ENCODE measurements at places on chromosomes 1 and 21.

- DNase-seq, result no peak
Observed at GRCh38 chr1:69985376-69985775, 220.0 kb downstream of the LRRC40 start.

- DNase-seq, result peak; percentile 78
Observed at GRCh38 chr1:28248273-28249012, 10.9 kb upstream of the SESN2 start.

DNA sequence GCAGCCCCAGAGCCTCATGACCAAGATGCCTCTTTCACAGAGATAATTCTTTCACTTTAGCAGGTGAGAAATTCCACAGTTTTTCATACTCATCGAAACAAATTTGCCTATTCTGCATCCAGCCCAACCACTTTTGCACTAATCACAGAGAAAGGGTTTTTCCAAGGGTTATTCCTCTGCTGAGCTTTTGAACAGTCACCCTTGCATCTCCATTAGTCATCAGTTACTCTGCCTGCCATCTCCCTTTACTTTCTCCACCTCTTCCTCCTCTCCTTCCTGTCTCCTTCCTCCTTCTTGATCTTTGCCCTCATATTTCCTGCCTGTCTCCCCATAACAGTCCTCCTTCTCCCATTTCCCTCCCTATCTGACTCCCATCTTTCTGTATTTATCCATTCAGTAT lies 43.9 kb downstream of the FH start:
- no peak for DNase-seq

- no peak for DNase-seq
Observed at GRCh38 chr1:20507248-20507563, 745 bp downstream of the MUL1 start.

DNA sequence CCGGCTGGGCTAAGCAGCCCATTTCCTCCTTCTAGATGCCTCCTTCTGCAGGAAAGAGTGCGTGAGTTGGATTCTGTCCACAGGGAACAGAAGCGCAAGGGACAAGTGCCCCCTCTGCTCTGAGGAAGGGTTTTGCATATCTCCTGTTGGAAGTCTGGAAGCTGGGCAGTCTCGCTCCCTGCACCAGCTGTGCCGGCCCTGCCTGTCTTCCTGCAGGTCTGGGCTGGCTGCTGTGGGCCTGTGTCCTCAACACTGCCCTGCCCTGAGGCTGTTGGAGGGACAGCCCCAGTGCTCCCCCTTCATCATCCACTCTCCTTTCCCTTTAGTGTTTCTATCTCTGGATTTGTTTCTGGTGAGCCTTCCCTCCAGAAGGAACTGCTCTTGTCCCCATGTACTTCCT lies 21.8 kb downstream of the ADARB1 start:
- DNase-seq, result no peak

DNA sequence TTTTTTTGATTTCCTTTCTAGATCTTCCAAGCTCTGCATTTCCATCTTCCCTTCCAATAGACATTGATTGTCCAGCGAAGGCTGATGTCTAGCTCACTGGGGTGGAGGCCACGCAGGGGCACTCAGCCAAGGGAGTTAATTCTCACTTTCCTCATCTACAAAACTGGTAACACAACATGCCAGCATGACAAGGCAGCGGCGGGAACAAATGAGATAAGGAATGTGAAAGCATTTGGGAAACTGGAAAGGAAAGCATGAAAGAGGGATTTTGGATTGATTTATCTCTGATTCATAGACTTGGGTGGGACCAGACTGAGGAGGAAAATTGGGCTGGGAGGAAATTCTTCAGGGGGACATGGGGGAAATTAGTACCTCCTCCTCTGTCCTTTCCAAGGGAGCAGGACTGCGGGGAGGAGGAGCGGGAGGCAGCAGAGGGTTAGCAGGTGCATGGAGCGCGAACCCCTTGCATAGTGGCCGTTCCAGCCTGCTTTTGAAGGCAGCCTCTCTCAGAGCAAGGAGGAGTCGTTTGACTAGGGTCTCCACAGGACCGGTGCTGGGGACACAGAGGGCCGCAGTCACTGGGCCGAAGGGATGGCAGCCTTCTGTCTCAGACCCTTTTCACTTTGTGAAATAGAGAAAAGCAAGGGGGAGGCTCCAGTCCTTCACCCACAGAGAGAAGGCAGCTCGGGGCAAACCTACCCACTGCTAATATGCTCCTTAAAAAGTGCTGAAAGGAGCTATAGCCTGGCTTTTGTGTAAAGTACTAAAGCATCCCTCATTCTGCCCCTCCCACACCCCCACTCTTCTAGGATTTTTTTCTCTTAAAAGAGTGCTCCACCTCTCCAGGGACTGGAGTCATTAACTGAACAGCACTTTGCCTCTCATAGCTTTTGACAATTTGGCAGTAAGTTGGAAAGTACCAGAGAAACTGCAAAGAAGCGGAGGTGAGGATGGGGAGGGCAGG lies 89.2 kb downstream of the PLXNA2 start:
- no peak for DNase-seq

DNA sequence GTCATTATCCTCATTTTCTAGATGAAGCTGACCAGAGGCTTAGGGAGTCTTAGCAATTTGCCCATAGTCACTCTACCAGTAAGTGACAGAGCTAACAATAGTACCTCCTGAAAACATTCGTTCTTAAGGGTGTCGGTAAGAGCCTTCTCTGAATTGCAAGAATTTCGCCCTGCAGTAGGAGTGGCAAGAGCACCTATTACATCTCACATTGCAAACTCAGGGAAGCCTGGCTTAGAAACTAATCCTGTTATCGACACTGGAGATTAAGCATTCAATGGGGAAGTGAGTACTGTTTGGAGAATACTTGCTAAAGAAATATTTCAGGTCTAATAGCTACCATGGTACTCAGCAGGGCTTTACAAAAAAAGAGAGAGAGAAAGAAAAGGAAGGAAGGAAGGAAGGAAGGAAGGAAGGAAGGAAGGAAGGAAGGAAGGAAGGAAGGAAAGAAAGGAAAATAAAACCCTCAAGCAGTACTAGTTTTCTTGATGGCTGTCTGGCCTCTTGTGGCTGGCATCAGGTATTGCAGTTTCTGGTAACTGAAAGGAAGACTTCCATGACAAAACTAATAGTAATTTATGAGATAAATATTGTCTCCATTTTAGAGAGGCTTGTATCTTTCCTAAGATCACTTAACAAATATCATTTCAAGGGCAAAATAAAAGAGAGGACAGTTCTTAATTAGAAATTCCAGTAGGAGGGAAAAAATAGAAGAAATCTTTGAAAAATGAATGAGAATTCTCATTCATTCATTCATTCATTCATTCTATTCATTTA lies 10.4 kb downstream of the C1orf226 start:
- DNase-seq, result no peak

DNA sequence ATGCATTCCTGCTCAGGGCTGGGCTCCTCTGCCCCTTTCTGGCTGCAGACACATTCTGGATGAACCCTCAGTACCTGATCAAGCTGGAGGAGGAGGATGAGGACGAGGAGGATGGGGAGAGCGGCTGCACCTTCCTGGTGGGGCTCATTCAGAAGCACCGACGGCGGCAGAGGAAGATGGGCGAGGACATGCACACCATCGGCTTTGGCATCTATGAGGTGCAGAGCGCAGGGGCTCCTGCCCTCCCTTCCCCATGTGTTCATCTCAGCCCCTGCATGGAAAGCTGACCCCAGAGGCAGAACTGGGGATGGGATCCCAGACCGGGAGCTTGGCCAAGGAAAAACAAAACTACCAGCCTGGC lies 43.1 kb downstream of the CAPN2 start:
- no peak for DNase-seq

- no peak for DNase-seq
Observed at GRCh38 chr1:203681739-203682138, 55.1 kb downstream of the ATP2B4 start.

GRCh38 chr1:167077128-167077867 lies 12.9 kb downstream of the GPA33 start:
- no peak for DNase-seq

GRCh38 chr1:84247425-84248220 lies 53.9 kb upstream of the SAMD13 start:
- no peak for DNase-seq

DNA sequence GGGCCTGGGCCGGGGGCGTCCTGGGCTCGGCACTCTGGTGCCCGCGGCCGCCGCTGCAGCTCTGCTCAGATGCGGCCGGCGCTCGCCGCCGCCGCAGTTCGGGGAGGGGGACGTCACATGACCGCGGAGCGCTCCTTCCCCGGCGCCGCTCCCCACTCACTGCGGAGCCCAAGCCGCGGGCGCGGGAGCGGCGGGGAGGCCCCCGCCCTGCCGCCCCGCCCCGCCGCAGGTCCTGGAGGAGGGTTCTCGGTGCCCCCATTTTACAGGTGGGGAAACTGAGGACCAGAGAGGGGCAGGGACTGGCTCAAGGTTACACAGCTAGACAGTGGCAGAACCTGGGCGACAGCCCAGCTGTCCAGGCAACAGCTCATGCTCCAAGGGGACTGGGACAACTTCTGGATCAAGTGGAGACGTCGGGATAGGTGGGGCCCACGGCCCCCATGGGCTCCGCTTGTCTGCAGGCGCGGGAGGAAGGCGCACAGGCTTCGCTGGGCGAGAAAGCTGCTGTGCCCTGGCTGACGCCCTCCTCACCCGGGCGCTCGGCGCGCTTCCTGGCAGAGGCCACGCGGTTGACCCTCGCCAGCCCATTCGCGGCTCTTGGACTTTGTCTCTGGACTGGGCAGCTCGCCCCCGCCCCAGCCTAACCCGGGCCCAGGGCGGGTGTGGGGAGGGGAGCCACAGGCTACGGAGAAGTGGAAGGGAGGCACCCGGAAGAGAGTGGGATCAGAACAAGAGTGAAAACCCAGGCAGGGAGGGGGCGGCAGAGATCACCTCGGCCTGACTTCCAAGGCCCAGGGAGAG lies at the start of gene RAP1GAP:
Gene RAP1GAP, minus strand, starts transcription at position 100 of the 801 bp plus-strand sequence. CDS start 49,325 bp downstream, outside the sequence.
- peak; percentile 34 for DNase-seq

GRCh38 chr1:29836651-29837646 lies 600.6 kb downstream of the PTPRU start:
- no peak for DNase-seq

DNA sequence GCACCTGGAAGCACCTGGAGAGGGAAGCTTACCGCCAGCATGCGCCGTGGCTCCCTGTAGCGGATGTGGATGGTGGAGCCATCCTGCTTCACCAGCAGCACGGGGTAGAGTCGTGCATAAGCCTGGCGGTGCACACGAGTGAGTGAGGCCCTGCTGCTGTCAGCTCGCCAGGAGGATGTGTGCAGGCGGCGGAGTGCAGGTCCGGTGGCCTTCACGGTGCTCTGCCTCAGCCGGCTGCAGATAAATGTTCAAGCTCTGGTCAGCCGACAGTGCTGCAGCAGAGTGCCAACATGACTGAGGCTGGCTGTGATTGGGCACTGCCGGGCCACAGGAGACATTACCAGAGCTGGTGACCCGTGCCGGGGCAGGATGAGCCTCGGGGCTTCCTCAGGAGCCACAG lies 1.5 kb downstream of the MRPL55 start:
- no peak for DNase-seq

- no peak for DNase-seq
Observed at GRCh38 chr1:94832446-94832845, 12.3 kb downstream of the SLC44A3 start.

- DNase-seq, result no peak
Observed at GRCh38 chr1:100164216-100164615, 13.8 kb downstream of the LRRC39 start.

DNA sequence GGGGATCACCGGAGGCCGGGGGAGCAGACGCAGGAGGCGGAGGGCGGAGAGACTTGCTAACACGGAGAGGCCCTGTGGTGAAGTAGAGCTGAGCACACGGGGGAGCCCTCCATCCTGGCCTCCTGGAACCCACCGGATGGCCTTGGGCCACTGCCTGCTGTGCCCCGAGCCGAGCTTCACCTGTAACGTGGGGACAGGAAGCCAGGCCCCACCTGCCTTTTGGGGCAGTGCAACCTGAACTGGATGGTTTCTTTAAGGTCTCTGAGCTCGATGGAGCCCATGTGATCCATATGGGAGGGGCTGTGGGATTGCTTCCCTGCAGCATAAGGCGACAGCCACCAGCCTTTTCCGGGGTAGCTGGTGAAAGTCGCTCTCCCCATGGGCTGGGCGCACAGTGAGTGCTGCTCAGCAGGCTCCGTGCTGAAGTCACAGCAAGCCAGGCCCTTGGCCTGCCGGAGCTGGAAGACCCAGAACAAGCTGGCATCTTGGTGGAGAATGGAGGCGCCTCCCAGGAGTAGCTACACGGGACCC lies 35.8 kb downstream of the TFF3 start:
- DNase-seq, result no peak

DNA sequence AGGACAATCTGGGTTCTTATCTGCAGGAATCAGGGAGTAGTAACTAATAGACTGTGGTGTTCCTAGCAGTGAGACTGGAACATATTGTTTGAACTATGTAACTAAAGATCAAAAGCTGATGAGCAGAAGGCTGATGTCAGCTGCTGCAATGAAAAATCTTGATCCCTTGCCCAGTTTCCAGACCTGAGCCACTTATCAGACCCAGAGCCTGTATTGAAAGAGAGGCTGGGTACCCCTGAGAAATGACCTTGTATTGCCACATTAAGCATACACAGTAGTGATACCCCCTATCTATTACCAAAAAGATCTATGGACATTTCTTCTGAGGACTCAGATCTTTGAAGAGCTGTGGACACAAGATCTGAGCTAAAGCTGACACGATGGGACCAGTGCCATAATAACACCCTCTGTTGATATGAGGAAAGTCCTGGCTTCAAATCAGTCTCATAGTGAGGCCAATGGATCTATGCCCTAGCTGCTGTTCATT lies 178.0 kb upstream of the GALNT2 start:
- DNase-seq, result no peak

DNA sequence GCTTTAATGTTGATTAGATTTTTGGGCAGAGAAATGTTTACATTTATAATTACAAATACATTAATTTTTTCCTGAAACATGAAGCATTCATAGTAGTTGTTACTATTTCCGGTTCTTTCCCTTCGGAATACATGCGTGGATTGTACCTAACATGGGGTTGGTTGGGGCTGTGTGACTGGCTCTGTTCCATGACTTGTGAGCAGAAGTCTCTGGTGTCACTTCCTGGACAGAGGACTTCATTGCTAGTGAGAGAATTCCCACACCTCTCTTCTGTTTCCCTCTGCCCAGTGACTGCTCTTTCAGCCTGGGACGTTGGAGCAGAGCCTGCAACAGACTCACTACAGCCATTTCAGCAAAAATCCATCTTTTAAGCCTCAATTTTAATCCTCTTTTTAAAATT lies 231.4 kb downstream of the GRIK1 start:
- DNase-seq, result no peak

DNA sequence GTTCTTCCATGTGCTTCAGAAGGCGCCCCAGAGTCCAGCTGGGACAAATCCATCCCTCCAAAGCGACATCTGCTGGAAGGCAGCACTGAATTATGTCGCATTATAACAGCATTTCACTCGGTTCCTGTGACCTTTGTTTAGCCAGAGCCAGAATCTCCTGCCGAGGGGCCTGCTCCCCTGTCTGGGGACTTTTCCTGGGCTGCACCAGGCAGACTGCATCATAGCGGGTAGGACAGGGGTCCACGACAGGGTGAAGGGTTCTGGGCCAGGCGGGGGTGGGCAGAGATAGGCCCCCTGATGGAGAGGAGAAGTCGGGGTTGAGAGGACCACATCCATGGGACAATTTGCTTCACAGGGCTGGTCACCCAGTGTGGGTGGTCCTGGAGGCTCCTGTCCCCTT lies 276.9 kb downstream of the MATN1 start:
- no peak for DNase-seq

GRCh38 chr1:155463865-155464650 lies 98.5 kb downstream of the ASH1L start:
- DNase-seq, result no peak

- no peak for DNase-seq
Observed at GRCh38 chr1:76225526-76225925, 151.0 kb downstream of the ST6GALNAC3 start.

GRCh38 chr1:67429528-67430357 lies 459 bp downstream of the SERBP1 start:
- peak; percentile 29 for DNase-seq

- no peak for DNase-seq
Observed at GRCh38 chr1:78334952-78335351, 155.8 kb upstream of the PTGFR start.

GRCh38 chr1:168709405-168710363 lies 19.3 kb downstream of the DPT start:
- DNase-seq, result no peak

Data from stimulated activated CD4-positive, alpha-beta T cell treated with anti-CD3 and anti-CD28 coated beads, Interleukin-2, amount 100 ng/mL, for 48 hours (primary cell).